Activated T-cell treated with anti-CD3 and anti-CD28 coated beads, Interleukin-2, amount 50 U/mL, for 72 hours (primary cell): ENCODE measurements at places on chromosomes 11 and 22.

- no peak for DNase-seq
These were observed 40.6 kb downstream of the NECTIN1 start for GRCh38 chr11:119688356-119688755.

GRCh38 chr11:95565724-95566141 lies 223.8 kb downstream of the FAM76B start:
- no peak for DNase-seq

GRCh38 chr22:20610243-20610686 lies 102.9 kb downstream of the MED15 start:
- no peak for DNase-seq

DNA sequence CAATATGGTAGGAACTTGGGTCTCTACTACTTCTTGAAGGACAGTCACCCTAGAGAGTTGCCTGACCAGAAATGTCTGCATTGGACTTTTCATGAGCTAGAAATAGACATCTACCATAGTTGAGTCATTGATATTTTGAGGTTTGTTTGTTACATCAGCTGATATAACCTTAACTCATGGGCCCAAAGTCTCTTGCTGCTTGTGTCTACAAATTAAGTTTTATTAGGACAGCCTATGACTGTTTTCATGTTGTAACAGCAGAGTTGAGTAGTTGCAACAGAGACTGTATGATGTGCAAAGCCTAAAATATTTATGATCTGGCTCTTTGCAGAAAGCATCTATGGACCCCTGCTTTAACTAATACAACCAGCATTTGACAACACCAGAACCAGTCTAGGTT lies 155.3 kb downstream of the MIAT start:
- no peak for DNase-seq

DNA sequence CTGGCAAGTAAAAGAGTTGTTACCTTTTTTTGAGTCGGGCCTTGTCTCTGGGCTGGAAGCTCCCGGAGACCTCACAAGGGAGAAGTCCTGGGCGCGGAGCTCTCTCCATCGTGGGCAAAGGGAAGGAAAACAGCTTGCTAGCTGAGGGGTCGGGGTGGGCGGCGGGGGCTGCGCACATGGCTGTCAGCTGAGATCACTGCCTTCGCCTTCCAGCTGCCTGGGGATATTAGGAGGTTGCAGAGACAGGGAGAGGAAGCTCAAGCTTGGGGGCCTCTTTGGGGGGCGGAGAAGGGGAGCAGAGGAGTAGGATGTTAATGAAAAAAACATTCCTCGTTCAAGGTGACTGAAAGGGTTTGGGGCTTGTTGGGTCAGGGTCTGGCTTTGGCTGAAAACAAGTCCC lies 49.2 kb upstream of the ALX4 start:
- no peak for DNase-seq

- no peak for DNase-seq
These were observed 52.7 kb downstream of the PHF21B start for GRCh38 chr22:44956840-44957767.
